ENCODE measurements at places on chromosomes 5 and 9. TPM values are rescaled to one million over a fixed set of nuclear protein-coding genes. Genes with fewer than 3 reads are reported as not detected.

The SLC27A6 gene
- not detected for total RNA-seq

The FGF10 gene
- total RNA-seq, result not detected

The PRPF4 gene
- total RNA-seq, result 28.2 TPM

The SLC34A1 gene
- total RNA-seq, result not detected

The PTGES2 gene
- total RNA-seq, result 71.5 TPM

The DOLPP1 gene
- 15.0 TPM for total RNA-seq

The DRD1 gene
- not detected for total RNA-seq

The HMMR gene
- total RNA-seq, result 11.8 TPM

The DTWD2 gene
- total RNA-seq, result 2.9 TPM

The PDE6A gene
- under 0.01 TPM for total RNA-seq

The ABO gene
- total RNA-seq, result 0.10 TPM

The CAAP1 gene
- 17.9 TPM for total RNA-seq

The SLC45A2 gene
- total RNA-seq, result 0.10 TPM

The BAAT gene
- total RNA-seq, result not detected

The FAM114A2 gene
- total RNA-seq, result 28.4 TPM

The CEP72 gene
- total RNA-seq, result 4.1 TPM

The ORM2 gene
- not detected for total RNA-seq

The PAX5 gene
- total RNA-seq, result not detected

The RAI14 gene
- 320 TPM for total RNA-seq

The C5orf34 gene
- 2.6 TPM for total RNA-seq

The PCDHGA11 gene
- total RNA-seq, result 11.4 TPM

The ZSWIM6 gene
- total RNA-seq, result 24.8 TPM

The RGS3 gene
- 360 TPM for total RNA-seq

The ST8SIA4 gene
- total RNA-seq, result 7.2 TPM

The GCNT4 gene
- total RNA-seq, result not detected

The ACTBL2 gene
- total RNA-seq, result not detected

The ADAMTS12 gene
- total RNA-seq, result 0.19 TPM

The PCDHA10 gene
- total RNA-seq, result 0.19 TPM

The IDNK gene
- total RNA-seq, result 2.6 TPM

The IL5 gene
- total RNA-seq, result not detected

The SHOC1 gene
- not detected for total RNA-seq

The DNAH5 gene
- total RNA-seq, result 0.96 TPM

The FCN2 gene
- not detected for total RNA-seq

The RANBP17 gene
- total RNA-seq, result 11.1 TPM

The LHFPL2 gene
- 46.7 TPM for total RNA-seq

The PFN3 gene
- total RNA-seq, result not detected

The ECPAS gene
- total RNA-seq, result 98.3 TPM

The TJP2 gene
- total RNA-seq, result 108 TPM

The KLHL3 gene
- 20.7 TPM for total RNA-seq

The ARHGEF39 gene
- 3.5 TPM for total RNA-seq

The CHSY3 gene
- 1.3 TPM for total RNA-seq

The CTSV gene
- total RNA-seq, result 0.67 TPM

The PHF24 gene
- total RNA-seq, result not detected

The ADRA1B gene
- 0.33 TPM for total RNA-seq

The ENHO gene
- 0.29 TPM for total RNA-seq

The CCDC69 gene
- 3.3 TPM for total RNA-seq

The EFCAB9 gene
- not detected for total RNA-seq

The SLC34A3 gene
- not detected for total RNA-seq

The SEC61B gene
- 114 TPM for total RNA-seq

The FOXD1 gene
- total RNA-seq, result under 0.01 TPM

The CDC20B gene
- 0.19 TPM for total RNA-seq

The NMRK1 gene
- 26.1 TPM for total RNA-seq

The CNTFR gene
- total RNA-seq, result not detected

The C5orf24 gene
- total RNA-seq, result 74.5 TPM

All from vein endothelial cell (primary cell).